ENCODE measurements at places on chromosomes 7 and 10.

- peak; percentile 73 for DNase-seq
Measured at GRCh38 chr10:80460399-80461207, 6.5 kb downstream of the TSPAN14 start.

GRCh38 chr7:18177815-18178660 is 150.4 kb upstream of the PRPS1L1 start:
- no peak for DNase-seq

DNA sequence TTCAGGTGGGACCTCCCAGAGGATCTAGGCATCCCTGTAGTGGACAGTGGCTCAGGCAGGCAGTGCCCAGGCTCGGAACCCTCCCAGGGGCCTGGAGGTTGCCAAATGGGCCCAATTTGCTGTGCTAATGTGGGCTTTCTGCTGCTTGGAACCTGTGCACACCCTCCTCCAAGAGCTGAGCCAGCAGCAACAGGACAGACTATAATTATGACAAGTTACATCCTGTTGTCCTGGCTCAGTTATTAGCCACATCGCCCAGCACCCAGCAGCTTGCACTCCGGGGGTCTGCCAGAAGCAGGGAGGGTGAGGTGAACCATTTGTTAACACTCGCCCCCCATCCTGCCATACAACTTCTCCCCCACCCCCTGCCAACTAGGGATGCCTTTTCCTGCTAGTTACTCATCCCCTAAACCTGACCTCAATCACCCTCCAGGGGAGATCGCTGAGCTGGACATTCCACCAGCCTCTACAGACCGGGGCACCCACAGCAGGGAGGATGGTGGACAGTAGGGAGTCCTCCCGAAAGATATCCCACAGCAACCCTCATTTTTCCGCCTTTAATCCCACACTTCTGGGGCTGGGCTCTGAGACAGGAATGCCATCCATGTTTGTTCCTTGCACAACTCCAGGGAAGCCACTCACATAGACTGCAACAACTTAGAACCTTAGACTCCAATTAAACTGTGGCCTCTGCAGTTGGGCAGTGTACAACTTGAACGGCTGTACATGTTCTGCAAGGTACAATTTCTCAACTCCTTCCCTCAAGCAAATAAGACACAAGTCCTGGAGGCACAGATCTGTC is 7.9 kb upstream of the MYL10 start:
- no peak for DNase-seq

GRCh38 chr10:102066399-102067088 is 1.4 kb downstream of the HPS6 start:
- no peak for DNase-seq

GRCh38 chr10:24900888-24901685 is 51.3 kb downstream of the PRTFDC1 start:
- DNase-seq, result no peak

DNA sequence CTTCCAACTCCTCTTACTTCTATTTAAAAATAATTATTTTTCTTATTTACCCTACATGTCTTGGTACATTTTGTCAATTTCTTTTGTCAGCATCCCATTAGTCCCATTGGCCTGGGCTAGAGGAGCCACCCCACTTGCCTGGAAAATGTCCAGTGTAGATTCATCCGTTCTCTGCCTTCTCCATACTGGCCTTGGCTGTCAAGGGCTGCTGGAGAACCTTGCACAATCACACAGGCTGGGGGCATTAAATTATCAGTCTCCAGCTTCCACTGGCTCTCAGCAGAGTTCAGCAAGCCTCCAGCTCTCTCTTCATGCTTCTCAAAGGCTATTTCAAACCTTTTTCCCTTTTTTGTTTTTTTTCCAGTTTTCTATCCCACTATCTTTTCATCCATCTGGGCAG is 13.8 kb upstream of the ZCCHC24 start:
- DNase-seq, result no peak

- no peak for DNase-seq
Measured at GRCh38 chr7:92837000-92837749, 802 bp upstream of the CDK6 start.

DNA sequence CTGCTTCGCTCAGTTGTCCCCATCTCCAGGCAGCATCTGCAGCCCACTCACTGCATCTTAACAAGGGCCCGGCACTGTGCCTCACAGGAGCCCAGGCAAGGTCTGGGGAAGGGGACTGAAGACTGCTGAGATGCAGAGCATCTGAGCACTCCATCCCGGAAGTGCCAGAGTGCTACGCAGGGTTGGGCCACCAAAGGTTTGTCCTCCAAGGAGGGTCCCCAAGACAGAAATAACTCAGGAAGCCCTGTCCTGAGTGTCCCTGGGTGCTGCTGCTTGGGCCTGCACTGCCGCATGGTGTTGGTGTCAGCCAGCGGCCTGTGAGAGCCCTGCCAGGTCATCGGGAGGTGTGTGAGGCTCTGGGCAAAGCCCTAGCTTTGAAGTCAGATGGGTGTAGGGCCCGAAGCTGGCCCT is 288.2 kb upstream of the ZMIZ1 start:
- DNase-seq, result no peak

- DNase-seq, result no peak
Measured at GRCh38 chr10:122558452-122558851, 2.1 kb upstream of the DMBT1 start.

GRCh38 chr7:132402751-132403245 is 173.5 kb downstream of the PLXNA4 start:
- DNase-seq, result no peak

DNA sequence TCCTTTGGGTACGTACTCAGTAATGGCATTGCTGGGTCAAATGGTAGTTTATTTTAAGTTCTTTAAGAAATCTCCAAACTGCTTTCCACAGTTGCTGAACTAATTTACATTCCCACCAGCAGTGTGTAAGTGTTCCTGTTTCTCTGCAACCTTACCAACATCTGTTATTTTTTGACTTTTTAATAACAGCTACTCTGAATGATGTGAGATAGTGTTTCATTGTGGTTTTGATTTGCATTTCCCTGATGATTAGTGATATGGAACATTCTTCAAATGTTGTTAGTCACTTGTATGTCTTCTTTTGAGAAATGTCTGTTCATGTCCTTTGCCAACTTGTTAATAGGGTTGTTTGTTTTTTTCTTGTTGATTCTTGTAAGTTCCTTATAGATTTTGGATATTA is 558.9 kb downstream of the SH2D4B start:
- no peak for DNase-seq

DNA sequence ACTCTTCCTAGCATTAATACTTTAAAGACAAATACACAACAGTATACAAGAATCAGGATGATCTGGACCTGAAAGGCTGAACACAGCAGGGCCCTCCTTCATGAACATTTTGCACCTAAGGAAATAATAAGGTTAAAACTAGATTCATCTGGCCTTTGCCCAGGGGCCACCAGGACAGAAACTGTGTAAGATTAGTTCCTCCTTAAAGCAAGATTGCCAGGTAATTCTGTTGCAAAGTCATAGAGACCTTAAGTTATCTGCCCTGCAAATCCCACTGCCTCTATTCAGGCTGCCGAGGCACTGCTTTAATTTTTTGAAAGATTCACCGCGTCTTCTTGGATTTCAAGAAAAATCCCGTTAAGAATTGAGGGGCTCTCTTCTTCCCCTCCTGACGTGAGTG is 1.6 kb upstream of the KIAA1217 start:
- no peak for DNase-seq

DNA sequence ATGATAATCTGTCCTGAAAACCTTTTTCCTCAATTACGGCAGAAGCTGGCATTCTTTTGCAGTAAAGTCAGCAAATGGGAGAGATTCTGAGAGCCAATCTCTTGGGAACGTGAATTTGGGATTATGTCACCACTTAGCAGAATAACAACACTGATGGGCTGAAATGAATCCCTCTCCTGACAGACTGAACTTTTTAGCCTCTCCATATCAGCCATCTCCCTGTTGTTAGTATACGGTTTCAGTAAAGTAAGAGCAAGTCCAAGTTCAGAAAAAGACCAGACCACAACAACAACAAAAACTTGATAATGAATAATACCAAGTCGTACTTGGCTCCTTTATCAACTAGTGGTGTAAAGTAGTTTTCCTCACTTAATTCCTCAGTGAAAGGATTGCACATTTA is 1048.8 kb downstream of the GATA3 start:
- no peak for DNase-seq

- no peak for DNase-seq
Measured at GRCh38 chr7:69002416-69002815, 595.9 kb upstream of the AUTS2 start.

- no peak for DNase-seq
Measured at GRCh38 chr10:53899463-53900160, 901.4 kb downstream of the PCDH15 start.

- no peak for DNase-seq
Measured at GRCh38 chr10:126156012-126156411, 232.3 kb downstream of the ADAM12 start.

DNA sequence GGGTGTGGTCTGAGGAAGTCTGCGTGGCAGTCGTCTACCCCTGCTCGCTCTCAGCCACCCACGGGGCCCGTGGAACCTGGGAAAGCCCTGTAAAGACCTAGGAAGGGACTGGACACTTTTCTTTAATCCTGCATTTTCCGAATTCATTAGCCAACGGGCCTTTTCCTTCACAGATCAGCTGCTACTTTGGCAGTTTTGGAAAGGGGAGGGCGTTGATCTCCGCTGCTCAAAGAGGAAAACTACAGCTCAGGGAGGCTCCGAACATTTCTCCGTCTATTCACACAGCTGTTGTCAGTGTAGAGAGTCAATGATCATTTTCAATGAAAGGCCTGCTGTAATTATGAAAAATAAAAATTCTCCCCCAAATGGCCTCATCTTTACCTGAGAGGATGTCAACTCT is 450.1 kb upstream of the MKI67 start:
- no peak for DNase-seq

DNA sequence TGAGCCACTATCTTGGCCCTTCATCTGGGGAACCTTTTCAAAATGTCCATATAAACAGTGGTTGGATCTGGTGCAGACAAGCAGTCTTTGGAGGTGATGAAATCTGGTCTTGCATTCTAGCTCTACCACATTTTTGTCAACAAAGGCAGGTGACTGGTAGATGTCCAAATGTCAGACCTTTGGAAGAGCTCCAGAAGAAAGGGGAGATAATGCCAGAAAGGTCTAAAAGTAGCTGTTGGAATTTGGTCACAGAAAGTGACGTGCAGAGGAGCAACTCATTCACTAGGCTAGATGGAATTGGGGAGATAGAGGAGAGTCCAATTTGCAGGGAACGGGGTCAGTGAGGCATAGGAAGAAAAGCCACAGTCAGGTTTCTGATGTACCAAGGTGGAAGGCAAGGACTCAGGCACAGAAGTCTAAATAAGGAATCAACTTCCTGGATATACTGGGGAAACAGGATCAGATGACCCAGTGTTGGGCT is 36.4 kb upstream of the WAC start:
- DNase-seq, result no peak
